Spleen (tissue), 13 donors: ENCODE measurements at places on chromosomes 12 and 14. TPM values are rescaled to one million over a fixed set of nuclear protein-coding genes. Genes with fewer than 3 reads are reported as not detected.

DNA sequence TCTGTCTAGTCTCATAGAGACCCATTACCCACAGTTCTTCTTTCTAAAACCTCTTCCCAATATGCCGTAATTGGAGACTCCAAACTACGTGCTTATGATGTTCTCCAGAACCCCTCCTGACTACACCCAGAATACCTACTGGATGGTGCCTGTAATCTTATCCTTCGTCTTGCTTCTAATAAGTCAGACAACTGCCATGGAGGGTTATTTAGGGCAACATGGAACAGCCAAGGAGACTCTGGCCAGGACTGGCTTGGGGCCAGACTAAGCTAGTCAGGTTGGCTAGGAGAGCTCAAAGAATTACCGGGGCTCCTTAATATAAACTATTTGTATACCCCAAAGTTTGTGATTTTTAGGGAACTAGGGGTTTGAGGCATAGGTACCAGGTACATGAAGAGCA is 6.8 kb downstream of the PFKM start:
- H3K4me3 ChIP-seq: no peak overlapping the region
- no peak overlapping the region for H3K27ac ChIP-seq
- no peak for DNase-seq
- H3K36me3 ChIP-seq: no peaks in the 10 kb centered on the region

DNA sequence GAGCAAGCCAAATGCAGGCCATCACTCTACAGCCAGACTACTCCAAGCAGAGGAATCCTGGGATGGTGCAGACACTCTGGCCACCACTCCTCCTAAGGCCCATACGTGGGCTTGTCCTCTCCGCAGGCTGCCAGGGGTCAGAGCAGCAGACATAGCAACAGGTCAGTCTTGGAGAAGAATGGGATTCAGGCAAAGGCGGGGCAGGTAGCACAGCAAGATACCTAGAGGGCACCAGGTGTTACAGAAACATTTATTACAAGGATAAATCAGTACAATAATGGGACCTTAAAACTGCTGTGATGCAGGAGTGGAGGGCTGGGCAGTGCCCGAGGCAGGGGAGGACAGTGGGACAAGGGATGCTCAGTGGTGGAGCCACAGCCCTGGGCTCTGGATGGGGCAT is 20.3 kb downstream of the SYNDIG1L start:
- H3K27ac ChIP-seq: no peak overlapping the region
- H3K4me3 ChIP-seq: no peak overlapping the region
- no peaks in the 10 kb centered on the region for H3K36me3 ChIP-seq
- peaks cover 32% of the 10 kb centered on the region for H3K4me1 ChIP-seq

- H3K27ac ChIP-seq: peak overlapping the region; percentile 100
- no peaks in the 10 kb centered on the region for H3K27me3 ChIP-seq
- H3K36me3 ChIP-seq: peaks cover 24% of the 10 kb centered on the region
- DNase-seq: peak; percentile 72
These were observed 2.0 kb upstream of the SETD1B start for GRCh38 chr12:121801595-121802484.

The GUCY2C gene
- not detected for total RNA-seq

- no peak for DNase-seq
- H3K27me3 ChIP-seq: no peaks in the 10 kb centered on the region
- no peak overlapping the region for H3K27ac ChIP-seq
- no peaks in the 10 kb centered on the region for H3K36me3 ChIP-seq
- H3K4me3 ChIP-seq: no peak overlapping the region
These were observed 232.9 kb upstream of the CPNE8 start for GRCh38 chr12:39138268-39138667.

GRCh38 chr12:98352835-98353234 is 162.6 kb upstream of the TMPO start:
- H3K27ac ChIP-seq: no peak overlapping the region
- no peak for DNase-seq
- no peak overlapping the region for H3K4me3 ChIP-seq
- no peaks in the 10 kb centered on the region for H3K36me3 ChIP-seq
- no peaks in the 10 kb centered on the region for H3K4me1 ChIP-seq

DNA sequence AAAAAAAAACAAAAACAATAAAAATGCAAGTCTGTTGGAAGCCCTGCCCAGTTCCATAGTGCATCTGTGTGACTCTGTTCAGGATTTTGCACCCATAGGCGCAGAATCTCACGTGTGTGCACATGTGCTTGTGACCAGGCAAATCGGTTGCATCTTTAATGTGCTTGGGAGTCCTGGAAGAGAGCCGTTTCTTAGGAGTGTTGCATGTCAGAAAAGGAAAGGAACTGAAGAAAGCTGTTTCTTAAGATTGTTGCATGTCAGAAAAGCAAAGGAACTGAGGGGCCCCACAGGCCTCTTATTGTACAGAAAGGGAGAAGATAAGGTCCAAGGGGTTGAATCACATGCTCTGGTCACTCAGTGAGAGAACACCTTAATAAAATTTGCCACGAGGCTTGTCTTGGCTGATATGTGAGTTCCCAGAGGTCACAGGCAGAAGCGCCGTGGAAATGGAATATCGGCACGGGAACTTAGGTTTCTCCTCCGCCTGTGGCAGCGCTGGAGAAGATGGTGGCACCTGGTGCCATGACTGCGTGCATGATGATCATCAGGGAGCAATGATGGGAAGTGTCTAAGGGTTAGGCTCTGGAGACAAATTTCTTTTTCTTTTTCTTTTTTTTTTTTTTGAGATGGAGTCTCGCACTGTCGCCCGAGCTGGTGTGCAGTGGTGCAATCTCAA is 90.0 kb downstream of the LRRC74A start:
- H3K27ac ChIP-seq: no peak overlapping the region
- no peak for DNase-seq
- H3K4me3 ChIP-seq: no peak overlapping the region
- no peaks in the 10 kb centered on the region for H3K27me3 ChIP-seq
- no peaks in the 10 kb centered on the region for H3K36me3 ChIP-seq

The JAG2 gene
- total RNA-seq: 8.3 TPM

GRCh38 chr12:712172-712863 is 40.1 kb upstream of the WNK1 start:
- no peaks in the 10 kb centered on the region for H3K4me1 ChIP-seq
- H3K36me3 ChIP-seq: no peaks in the 10 kb centered on the region
- H3K27me3 ChIP-seq: no peaks in the 10 kb centered on the region
- H3K27ac ChIP-seq: no peak overlapping the region
- no peak for DNase-seq

GRCh38 chr12:117484901-117485300 is 123.5 kb upstream of the NOS1 start:
- H3K36me3 ChIP-seq: no peaks in the 10 kb centered on the region
- DNase-seq: no peak
- no peak overlapping the region for H3K4me3 ChIP-seq
- H3K4me1 ChIP-seq: no peaks in the 10 kb centered on the region
- H3K27ac ChIP-seq: no peak overlapping the region

- H3K27ac ChIP-seq: peak overlapping the region; percentile 91
- no peaks in the 10 kb centered on the region for H3K27me3 ChIP-seq
- H3K4me1 ChIP-seq: peaks cover 46% of the 10 kb centered on the region
- H3K36me3 ChIP-seq: no peaks in the 10 kb centered on the region
- peak; percentile 90 for DNase-seq
These were observed 450 bp downstream of the SINHCAF start for GRCh38 chr12:31325524-31325875.

- H3K27me3 ChIP-seq: no peaks in the 10 kb centered on the region
- no peak for DNase-seq
- no peaks in the 10 kb centered on the region for H3K36me3 ChIP-seq
- H3K4me1 ChIP-seq: peaks cover 17% of the 10 kb centered on the region
- H3K4me3 ChIP-seq: no peak overlapping the region
- H3K27ac ChIP-seq: peak overlapping the region; percentile 46
These were observed 49.7 kb downstream of the LIN52 start for GRCh38 chr14:74134484-74134883.

The TMED10 gene
- 191 TPM for total RNA-seq

GRCh38 chr12:102051431-102051965 is 10.3 kb downstream of the WASHC3 start:
- H3K4me1 ChIP-seq: peaks cover 4% of the 10 kb centered on the region
- DNase-seq: no peak
- H3K36me3 ChIP-seq: peaks cover 98% of the 10 kb centered on the region
- no peak overlapping the region for H3K27ac ChIP-seq
